Breast epithelium (tissue), 4 donors: ENCODE measurements at places on chromosomes 1 and 21. TPM values are rescaled to one million over a fixed set of nuclear protein-coding genes. Genes with fewer than 3 reads are reported as not detected.

- no peak for DNase-seq
Measured at GRCh38 chr1:219174460-219175211, 958 bp downstream of the LYPLAL1 start.

DNA sequence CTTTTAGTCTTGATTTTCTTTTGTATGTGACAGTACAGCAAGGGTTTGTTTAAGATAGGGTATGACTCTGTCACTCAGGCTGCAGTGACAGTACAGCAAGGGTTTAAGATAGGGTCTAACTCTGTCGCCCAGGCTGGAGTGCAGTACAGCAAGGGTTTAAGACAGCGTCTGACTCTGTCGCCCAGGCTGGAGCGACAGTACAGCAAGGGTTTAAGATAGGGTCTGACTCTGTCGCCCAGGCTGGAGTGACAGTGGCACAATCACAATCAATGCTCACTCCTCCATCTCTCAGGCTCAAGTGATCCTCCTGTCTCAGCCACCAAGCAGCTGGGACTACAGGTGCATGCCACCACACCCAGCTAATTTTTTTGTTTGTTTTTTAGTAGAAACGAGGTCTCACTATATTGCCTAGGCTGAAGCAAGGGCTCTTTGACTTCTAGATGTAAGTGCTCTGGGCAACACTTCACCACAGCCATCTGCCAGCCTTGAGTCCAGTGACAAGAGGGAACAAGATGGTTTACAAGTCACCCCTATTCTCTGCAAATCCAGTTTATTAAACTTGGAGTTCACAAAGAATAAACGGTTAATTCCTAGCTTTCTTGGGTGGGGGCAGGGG is 965 bp upstream of the SH2D5 start:
- DNase-seq: peak; percentile 16

DNA sequence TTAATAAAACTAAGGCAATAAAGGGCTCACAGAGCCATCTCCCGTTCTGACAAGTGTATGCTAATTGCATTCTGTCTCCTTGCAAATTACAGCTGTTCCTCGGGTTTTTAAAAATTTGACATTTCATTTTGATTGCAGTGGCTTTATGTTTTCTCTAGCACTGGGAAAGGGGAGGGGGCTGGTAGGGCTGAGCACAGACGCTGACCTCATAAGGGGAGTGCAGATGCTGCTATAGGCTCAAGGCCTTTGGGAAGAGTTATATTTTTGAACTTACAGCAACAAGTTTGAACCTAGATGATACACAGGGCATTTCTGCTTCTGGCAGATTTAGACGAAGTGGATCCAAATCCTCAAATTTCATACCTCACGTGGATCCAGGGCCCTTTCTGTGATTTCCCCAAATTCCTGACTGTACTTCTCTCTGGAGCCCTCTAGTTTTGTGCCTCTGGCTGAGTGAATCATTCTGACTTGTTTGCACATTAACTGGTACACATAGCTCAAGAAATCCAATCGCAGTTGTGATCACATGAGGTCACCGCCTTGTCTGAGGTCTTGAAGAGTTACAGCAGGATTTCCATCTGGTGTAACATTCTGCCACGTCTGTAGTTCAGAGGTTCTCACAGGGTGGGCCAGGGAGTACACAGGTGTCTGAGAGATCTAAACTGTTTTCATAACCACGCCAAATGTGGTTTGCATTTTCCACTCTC is 230.3 kb downstream of the C1orf94 start:
- DNase-seq: no peak

GRCh38 chr1:181504399-181504842 is 21.1 kb downstream of the CACNA1E start:
- DNase-seq: no peak

- no peak for DNase-seq
Measured at GRCh38 chr1:230568676-230569075, 73.6 kb upstream of the COG2 start.

DNA sequence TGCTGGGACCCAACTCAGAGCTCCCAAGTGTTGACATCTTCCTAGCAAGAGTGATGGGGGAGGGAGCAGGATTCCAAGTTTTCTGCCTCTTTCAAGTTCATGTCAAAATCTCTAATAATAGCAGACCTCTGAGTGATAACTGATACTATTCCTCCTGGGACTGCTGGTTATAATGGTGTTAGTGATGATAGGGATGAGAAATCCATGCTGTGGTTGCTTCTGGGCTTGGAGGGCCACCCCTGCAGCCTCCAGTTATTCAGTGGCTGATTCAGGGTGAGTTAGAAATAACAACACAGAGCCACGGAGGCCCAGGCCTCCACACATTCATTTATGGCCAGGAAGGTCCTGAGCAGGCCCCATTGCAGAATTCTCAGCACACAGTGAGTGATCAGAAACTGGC is 40.6 kb upstream of the ARTN start:
- no peak for DNase-seq

DNA sequence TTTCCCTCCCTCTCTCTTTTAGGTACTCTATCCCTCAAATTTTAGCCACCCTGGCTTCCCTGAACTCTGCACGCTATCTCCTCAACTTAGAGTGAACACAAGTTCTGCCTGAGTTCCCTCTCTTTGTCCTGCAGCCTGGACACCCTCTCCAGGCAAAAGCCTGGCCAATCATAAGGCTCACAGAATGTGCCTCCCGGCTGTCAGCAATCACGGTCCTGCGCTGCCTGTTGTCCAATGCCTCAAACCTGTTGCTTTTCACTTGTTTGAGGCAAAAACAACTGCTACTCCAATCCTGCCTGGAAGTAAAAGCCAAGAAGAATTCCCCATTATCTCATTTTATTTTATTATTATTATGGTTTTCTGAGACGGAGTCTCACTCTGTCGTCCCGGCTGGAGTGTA is 66.1 kb downstream of the LGR6 start:
- DNase-seq: no peak

DNA sequence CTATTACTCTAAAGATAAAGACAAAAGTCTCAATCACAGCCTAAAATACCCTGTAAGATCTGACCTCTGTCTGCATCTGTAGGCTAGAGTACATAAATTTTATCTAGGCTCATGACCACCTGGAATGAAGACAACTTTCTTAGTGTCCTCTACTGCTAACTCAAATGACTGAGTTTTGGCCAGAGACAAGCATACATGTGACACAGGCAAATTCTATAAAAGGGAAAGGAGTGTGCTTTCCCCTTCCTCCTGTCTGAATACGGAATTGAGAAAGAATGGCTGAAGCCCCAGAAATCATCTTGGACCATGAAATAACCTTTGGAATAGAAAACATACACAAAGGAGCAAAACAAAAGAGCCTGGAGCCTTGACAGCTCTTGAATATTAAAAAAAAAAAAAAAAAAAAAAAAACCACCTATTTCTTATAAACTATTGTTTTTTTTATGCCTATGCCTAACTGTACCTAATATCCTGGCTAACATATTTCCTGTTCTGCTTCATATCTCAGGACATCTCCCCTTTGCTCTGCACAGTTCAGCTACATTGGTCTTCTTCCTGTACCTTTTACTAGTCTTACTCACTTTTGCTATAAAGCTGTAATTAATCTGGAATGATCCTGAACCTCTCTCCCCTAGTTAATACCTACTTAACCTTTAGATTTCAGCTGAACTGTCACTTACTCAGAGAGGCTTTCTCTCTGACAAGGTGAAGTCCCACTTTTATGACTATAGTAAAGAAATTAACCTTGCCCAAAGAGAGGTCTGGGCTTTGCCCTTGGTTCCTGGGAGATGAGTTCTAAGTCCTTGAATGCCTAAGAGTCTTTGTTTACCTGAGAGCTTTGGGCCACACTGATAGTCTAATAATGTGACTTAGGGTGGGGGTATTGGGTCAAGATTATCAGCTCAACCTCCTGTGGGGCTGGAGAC is 16.1 kb downstream of the UCHL5 start:
- DNase-seq: no peak

GRCh38 chr1:233904633-233905415 is at the start of gene SLC35F3:
SLC35F3 (plus strand) TSS chr1:233904676.
- DNase-seq: no peak

DNA sequence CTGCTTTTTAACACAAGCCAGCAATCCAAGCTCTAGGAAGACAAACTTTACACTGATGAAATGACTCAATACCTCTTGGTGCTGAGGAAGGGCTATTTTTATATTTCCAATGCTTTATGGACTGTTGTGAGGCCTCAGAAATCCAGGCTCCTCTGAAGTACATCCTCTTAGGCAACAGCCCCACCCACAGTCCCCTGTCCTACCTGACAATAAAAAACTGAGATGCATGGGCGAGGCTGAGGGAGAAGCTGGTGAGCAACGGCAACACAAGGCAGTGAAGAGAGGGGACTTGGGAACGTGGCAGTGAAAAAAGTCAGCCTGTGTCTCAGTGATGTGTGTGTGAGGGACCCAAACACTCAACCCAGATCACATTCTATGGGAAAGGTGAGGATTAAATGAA is 10.1 kb upstream of the CPT2 start:
- no peak for DNase-seq

DNA sequence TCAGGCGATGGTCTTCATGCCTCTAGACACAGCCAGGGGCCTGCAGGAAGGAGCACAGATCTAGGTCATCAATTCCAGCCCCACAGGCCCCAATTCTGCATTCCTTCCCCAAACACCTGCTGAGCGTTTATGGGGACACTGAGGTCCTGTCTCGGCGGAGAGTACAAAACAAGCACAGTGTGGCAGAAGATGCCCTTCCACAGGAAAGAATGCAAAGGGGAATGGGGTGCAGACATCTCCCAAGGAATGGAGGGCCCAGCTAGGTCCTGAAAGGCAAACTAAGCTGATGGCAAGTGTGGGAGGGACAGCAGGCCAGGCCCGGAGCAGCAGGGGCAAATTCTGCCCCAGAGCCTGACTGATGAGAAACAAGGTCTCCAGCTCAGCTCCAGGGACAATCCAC is 3.5 kb upstream of the S100A8 start:
- DNase-seq: no peak

DNA sequence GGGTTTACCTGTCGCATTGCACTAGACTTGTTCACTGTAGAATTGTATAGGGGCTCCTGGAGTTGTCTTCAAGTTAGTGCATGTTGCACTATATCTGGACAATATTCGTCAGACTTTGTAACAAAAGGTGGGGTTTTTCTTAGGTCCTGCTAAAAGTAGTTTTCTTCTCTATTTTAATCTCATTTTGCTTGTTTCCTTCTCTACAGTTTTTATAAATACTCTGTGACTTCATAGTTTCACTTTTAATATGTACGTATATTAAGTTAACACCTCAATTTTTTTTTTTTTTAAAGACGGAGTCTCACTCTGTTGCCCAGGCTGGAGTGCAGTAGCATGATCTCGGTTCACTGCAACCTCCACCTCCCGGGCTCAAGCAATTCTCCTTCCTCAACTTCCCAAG is 26.5 kb upstream of the MRPS6 start:
- no peak for DNase-seq

- DNase-seq: no peak
Measured at GRCh38 chr1:228204958-228205357, 2.9 kb upstream of the OBSCN start.

- no peak for DNase-seq
Measured at GRCh38 chr1:2091611-2092604, 41.7 kb downstream of the PRKCZ start.

- no peak for DNase-seq
Measured at GRCh38 chr1:32772281-32773017, 44.7 kb downstream of the YARS1 start.

GRCh38 chr1:246608616-246609376 is 42.5 kb downstream of the CNST start:
- DNase-seq: peak; percentile 85

- no peak for DNase-seq
Measured at GRCh38 chr1:63821091-63822005, 47.5 kb downstream of the ROR1 start.

- DNase-seq: peak; percentile 50
Measured at GRCh38 chr1:2127187-2128145, 67.1 kb downstream of the FAAP20 start.

DNA sequence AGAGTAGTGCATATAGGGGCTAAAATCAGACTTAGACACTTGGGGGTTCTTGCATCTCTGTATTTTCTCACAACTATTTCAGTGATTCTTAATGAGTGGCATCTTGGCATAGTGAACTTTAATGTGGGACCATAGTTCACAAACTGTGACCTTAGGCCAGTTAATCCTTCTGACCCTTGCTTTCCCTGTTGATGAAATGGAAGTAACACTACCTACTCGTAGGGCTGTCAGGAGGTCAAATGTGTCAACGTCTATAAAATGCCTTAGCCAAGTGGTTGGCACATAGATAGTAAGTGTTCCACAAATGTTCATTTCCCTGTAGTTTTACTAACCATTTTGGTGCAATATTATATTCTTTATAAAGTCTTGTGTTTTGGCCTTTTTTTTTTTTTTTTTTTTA is 49.4 kb downstream of the DYRK1A start:
- DNase-seq: no peak

DNA sequence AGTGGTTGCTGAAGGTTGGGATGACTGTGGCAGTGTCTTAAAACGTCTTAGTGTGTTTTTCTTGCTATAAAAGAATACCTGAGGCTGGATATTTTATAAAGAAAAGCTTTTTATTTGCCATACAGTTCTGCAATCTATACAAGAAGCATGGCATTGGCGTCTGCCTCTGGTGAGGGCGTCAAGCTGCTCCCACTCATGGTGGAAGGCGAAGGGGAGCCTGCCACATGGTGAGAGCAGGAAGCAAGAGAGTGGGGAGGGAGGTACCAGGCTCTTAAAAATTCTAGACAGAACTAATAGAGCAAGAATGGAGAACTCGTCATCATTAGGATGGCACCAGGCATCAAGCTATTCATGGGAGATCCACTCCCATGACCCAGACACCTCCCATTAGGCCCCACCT is 140.5 kb downstream of the CACNA1E start:
- no peak for DNase-seq

- no peak for DNase-seq
Measured at GRCh38 chr1:230629511-230629910, 12.8 kb upstream of the COG2 start.

- no peak for DNase-seq
Measured at GRCh38 chr1:244778344-244778743, 57.1 kb upstream of the COX20 start.

Gene S100A10
- 70.4 TPM for total RNA-seq

Gene TENT5C
- 10.2 TPM for total RNA-seq

Gene ACTL8
- not detected for total RNA-seq

Gene OR10Z1
- not detected for total RNA-seq

Gene PLA2G5
- total RNA-seq: 0.88 TPM

Gene TP73
- not detected for total RNA-seq

Gene MYBPHL
- total RNA-seq: not detected

Gene TMEM61
- total RNA-seq: 8.3 TPM

Gene UTS2
- total RNA-seq: not detected
